ENCODE measurements at places on chromosomes 7 and 10.
A peak's percentile ranks its signal among the peaks of the same experiment; 100 is the strongest.

DNA sequence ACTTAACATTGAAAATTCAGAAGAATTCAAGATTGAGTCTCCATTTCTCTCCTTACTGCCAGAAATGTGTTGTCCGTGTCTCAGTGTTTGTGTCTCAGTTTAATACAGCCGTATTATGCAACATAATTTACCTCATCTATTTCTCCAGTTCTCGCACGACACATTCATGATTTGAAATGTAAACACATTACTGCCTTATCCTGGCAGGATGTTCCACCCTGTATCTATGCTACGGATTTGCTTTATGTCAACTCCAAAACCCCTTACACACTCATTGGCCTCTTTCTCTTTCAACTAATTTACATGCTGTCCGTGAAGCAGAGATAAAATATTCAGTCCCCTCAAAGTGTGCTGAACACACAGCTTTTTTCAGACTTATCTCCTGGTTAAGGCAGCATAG lies 653.7 kb upstream of the SEMA3D start:
- DNase-seq, result peak; percentile 3

- peak; percentile 8 for DNase-seq
Observed at GRCh38 chr10:110312206-110312605, 7.5 kb upstream of the SMNDC1 start.

- no peak for DNase-seq
Observed at GRCh38 chr10:1163204-1163660, 107.0 kb downstream of the WDR37 start.

- DNase-seq, result peak; percentile 74
Observed at GRCh38 chr7:85185424-85186082, 1.3 kb downstream of the SEMA3D start.

- no peak for DNase-seq
Observed at GRCh38 chr7:145092766-145093165, 256.9 kb upstream of the TPK1 start.

DNA sequence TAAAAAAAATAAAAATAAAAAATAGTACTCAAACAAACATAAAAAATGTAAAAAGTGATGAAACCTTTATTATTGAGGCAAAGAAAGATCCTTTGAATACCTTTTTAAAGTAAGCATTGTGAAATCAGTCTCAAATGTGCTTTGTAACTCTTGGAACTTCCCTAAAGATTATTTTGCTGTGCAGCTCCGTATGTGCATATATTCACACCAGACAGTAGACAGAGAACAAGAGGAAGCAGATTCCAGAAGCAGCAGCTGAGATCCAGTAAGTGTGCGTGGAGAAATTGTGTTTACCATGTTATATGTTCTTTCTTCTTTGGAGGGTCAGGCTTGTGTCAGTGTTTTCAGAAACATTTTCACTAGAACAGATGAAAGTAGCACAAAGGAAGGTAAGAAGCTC lies 324.9 kb downstream of the AGMO start:
- no peak for DNase-seq

GRCh38 chr10:94066411-94066810 lies 72.7 kb downstream of the PLCE1 start:
- DNase-seq, result peak; percentile 52

DNA sequence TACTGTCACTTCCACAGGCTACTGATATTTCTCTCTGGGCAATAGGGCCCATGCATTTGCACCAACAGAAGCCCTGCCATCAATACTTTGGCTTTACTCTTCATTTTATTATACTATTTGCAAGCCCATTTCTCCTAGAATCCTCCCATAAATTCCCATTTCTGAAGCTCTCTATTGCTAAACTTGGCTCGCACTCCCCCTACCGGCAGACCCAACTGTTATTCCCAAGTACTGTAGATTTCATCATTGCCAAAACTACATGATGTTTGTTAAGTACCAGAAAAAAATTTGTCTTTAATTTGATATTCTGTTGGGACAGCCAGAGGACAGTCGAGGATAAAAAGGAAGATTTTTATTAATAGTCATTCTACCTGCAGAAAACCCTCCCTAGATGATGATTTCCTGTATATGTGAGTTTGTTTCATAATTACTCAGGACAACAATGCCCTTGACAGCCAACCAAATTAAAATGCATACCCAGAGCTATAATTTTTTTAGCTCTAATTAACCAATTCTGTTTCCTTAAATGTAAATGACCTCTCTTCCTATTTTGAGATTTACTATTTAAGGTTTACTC lies 298.6 kb downstream of the REEP3 start:
- DNase-seq, result peak; percentile 64

GRCh38 chr10:69928339-69928738 lies 124.3 kb upstream of the MACROH2A2 start:
- no peak for DNase-seq

DNA sequence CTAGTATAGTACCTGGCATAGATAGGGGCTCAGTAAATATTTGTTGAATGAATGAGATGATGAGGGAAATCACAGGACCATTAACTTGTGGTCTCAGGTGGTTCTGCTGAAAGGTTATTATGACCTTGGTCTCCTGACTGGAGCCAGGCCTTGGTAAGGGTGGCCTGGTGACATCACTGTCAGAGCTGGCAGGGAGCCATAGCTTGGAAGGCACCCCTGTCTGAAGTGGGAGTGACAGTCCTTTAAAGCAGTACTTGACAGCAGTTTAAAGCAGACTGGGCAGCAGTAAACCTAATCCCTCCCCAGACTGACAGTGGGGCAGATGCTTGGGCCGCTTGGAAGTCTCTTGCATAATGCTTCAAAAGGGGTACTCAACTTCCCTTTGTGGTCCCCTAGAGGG lies 13.4 kb downstream of the DPCD start:
- no peak for DNase-seq

DNA sequence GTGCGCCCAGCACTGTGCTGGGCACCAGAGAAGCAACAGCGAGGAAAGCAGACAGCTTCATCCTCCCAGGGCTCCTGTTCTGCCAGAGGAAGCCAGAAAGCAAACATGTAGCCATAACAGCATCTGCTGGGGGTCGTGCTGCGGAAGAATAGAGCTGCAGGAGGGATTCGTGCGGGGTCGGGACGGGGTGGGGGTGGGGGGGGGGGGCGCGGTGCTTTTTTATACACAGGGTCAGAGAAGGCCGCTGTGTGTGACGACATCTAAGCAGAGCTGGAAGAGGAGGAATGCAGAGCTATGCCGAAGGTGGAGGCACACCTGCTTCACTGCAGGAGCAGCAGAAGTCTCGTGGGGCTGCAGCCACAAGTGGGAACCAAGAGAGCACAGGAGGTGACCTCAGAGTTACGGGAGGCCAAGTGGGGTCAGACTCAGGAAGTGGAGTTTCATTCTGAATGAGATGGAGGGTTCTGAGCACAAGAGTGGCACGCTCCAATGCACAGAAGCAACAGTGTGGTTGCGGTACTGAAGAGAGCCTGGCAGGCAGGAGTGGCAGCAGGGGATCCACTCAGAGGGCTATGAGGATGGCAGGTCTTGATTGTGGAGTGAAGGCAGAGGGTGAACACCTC lies 11.1 kb downstream of the PKD1L1 start:
- DNase-seq, result no peak

DNA sequence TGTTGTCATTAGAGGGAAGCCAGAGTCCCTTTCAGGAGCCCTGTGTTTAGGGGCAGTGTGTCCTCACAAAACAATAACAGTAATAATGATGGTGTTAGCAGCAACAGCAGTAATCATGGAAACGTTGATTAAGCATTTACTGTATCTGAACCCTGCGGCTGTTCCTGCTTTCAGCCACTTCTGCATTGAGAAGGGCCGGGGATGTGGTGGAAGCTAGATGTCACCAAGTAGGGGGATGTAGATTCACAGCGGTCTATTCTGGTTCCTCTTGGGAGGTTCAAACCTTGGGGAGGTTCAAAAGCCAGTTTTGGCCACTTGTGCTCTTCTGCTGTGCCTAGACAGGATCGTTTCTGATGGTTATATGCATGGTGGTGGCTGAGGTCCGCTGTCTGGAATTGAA lies 44.8 kb downstream of the PRPF18 start:
- no peak for DNase-seq

- DNase-seq, result peak; percentile 29
Observed at GRCh38 chr7:15837306-15837950, 150.9 kb upstream of the MEOX2 start.

DNA sequence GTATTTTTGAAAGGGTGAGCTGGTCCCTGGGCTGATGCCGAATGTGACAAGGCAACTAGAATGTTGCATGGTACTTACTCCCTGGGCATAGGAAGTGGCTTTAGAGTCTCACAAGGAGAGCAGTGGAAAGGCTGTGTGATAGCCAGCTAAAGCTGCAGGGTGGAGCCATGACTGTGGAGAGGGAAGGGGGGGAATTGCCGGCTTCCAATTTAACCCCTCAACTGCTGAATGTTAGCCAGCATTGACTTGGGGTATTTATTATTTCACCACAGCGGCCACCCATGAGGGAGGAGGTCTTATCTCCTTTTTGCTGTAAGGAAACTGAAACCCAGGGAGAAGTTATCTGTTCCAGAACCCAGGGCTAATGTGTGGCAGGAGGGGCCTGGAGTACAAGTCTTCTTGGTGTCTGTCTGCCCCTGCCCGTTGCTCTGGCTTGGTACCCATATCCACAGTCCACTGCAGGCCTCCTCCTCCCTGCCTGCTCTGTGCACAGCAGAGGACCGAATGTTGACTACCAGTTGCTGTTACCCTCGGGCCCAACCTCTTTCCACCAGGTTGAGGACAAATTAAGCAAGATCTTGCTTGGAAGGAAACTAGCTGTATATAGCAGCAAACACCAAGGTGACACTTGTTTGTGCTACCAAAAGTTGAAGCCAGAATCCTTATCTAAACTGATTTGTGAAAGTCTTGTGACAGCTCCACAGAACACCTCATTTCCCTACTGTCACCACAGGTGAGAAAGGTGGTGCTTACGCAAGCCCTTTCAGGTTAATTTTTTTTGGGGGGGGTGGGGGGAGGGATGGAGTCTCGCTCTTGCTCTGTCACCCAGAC lies 37.6 kb downstream of the WBP1L start:
- DNase-seq, result no peak

DNA sequence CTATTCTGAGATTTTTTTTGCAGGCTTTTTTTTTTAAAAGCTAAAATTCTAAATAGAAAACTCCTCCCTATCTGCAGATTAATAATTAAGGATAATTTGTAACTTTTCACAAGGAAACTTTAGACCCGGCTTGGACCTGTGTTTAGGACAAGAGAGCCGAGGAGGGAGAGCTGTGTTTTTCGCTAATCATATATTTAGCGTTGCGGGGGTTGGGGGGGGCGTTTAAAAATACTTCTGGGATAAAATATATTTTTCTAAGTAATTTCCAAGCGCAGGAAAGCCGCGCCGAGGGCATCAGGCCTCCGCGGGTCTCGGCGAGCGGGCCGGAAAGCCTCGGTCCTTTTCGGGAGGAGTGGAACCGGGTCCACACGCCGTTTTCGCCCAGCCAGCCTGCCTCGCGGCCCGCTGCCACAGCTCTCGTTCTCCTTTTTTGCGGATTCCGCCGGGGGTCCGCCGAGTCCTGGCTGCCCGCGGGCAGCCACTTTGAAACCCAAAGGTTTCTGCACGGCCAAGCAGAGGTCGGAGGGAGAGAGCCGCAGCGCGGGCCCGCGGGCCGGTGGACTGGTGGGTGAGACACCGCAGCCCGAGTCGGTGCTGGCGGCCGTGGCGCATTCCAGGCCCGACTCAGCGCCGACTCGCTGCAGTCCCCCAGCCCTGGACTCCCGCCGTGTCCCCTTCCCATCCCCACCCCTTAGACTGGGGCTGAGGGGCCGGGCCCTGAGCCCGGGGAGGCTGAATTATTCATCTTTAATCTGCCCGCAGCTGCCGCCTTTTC lies 2.3 kb downstream of the PAX2 start:
- no peak for DNase-seq

GRCh38 chr10:88962336-88962735 lies 9.8 kb upstream of the ACTA2 start:
- DNase-seq, result no peak

- DNase-seq, result no peak
Observed at GRCh38 chr10:62636825-62637248, 167.7 kb upstream of the ADO start.

DNA sequence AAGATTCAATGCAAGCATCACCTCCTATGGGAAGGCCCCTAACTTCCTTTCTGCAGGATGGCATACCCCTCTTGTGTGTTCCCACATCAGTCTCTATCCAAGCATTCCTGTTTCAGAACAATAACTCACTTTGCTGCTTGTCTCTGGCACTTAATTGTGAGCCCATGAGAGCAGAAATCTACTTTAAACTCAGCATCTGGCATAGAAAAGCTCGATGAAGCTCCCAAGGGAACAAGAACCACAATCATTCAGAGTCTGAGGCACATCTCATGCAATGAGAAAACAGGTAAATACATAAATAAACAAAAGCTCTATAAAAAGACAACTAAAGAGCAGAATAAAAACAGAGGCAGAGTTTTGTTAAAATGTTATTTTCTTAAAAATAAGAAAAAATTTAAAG lies 66.2 kb downstream of the VPS41 start:
- DNase-seq, result no peak

DNA sequence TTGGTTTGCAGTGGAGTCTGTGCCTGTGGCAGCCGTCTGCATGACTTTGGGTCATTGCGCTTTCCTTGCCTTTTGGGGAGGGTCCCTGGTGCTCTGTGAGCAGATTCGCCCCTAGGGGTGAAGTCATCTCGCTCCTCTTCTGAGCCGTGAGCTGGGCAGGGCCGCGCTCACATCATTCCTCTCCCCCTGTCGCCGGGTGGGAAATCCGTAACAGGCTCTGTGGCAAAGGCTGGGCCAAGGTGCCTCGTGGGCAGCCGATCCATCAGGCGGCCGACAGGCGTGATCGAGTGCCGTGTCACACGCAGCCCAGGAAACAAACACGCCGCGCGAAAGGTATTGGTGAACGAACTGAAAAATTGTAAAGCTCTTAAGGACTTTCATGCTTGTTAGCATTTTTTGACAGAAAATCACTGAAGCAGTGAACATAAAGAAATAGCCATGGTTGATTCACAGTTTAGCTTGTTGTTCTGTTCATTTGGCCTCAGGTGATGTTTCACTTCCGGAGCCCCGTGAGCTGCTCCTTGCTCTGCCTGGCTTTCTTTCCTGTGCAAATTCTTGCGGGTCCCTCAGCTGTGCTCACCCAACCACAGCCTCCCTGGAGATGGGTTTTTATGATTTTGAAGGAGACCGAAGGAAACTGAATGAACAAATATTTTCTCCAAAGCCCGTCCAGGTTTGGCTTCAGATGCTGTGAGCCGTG lies 122.1 kb downstream of the NKX6-2 start:
- DNase-seq, result no peak

DNA sequence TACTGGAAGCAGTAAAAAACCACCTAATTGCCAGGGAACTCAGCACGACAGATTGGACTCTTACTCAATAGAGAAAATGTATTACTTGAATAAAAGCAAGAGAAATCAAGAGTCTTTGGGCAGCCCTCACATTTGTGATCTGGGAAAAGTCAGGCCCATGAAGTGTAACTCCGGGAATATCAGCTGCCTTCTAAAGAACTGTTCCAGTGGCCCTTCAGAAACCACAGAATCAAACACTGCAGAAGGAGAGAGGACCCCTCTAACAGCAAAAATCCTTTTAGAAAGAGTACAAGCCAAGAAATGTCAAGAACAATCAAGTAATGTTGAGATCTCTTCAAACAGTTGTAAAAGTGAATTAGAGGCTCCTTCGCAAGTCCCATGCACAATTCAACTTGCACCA lies 540.0 kb upstream of the TEX47 start:
- DNase-seq, result no peak

DNA sequence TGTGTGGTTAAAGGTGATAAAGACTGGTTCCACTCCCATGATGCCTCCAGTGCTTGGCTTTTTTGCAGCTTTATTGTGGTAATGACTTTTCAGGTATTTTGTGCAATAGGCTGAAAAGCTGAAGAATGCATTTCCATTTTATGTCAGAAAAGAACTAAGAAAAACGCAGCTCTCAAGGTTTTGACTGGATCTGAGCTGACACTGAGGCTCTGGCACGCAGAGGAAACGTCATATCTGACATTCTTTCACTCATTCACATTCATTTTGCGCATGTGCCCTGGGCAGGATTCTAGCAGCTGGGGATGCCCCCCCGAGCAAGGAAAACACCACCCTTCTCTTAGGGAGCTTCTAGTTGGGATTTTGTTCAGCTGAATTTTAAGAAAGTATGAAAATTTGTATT lies 408.5 kb upstream of the MKI67 start:
- no peak for DNase-seq

Data from fibroblast of skin of abdomen (primary cell).